ENCODE measurements at places on chromosomes 7 and 10.

DNA sequence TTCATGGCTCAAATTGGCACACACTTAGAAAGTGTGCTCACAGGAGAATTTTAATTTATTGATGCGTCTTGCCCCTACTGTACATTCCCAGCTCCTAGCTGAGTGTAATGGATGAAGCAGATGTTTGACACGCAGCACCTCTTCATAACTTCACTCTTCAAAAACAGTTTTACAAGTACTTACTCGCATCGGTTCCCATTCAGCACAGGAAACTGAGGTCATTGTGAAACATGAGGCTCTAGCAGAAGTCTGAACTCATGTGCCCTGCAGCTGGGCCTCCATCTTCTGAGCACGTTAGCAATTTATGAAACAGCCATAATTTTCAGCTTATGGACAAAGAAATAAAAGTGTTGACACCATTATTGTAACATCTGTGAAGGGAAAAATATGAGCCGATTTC is 558.9 kb upstream of the MGMT start:
- DNase-seq: no peak

GRCh38 chr10:31739146-31739545 is 189.5 kb downstream of the ARHGAP12 start:
- no peak for DNase-seq

GRCh38 chr10:28331066-28331465 is 28.2 kb upstream of the MPP7 start:
- no peak for DNase-seq

- DNase-seq: no peak
These were observed 222.5 kb upstream of the CACNA2D1 start for GRCh38 chr7:82665966-82666507.
